ENCODE measurements at places on chromosomes 2 and 18.

GRCh38 chr2:74646834-74647482 lies 1.2 kb downstream of the M1AP start:
- no peak for DNase-seq

DNA sequence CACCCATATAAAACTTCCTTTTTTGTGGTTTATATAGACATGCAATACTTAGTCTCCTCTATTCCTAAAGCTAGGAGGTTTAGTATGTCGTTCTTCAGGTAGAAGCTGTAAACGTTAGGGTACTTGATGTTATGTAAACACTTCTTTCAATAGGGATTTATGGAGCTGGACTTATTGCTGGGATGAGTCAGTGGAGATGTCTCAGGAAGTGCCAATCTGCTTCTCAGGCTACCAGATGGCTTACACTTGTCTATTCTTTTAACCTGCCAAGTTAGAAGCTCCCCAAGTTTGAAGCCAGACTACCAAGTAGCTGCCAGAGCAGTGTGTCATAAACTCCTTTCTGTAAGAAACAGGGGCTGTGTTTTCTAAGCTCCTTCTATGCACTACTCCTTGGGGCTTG lies 756.5 kb upstream of the LRRTM1 start:
- DNase-seq = no peak

- DNase-seq = no peak
Observed at GRCh38 chr2:35168351-35168750, 1187.2 kb upstream of the CRIM1 start.

DNA sequence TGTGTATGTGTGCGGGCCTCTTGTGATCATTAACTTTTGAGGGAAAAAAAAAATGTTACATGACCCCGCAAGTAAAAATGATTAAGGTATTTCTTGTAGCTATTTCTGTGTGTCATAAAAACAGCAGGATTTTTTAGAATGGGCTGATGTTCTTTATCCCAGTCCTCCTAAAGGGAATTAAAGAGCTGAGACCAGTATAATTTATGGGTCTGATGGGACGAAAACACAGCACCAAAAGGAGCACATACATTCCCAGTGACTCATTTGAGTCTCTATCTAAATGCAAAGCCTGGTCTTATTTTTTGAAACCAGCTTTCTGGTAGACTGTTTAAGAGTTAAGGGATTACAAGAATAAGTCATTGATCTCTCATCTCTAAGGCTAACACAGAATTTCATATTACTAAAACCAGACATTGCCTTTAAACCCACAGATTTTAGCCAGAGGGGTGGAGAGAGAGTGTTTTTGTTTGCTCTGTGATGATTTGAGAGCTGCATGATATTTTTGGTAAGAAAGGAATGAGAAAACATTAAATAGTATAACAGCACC lies 342.3 kb upstream of the EPHA4 start:
- DNase-seq = no peak

- DNase-seq = no peak
Observed at GRCh38 chr2:216404010-216404618, 8.2 kb upstream of the SMARCAL1 start.

GRCh38 chr2:26757873-26758789 lies 6.0 kb upstream of the SLC35F6 start:
- DNase-seq = no peak

- no peak for DNase-seq
Observed at GRCh38 chr2:90069290-90069894, 1377.9 kb downstream of the RPIA start.

GRCh38 chr2:60880643-60881046 lies 729 bp upstream of the REL start:
- no peak for DNase-seq

- DNase-seq = no peak
Observed at GRCh38 chr2:190361572-190361971, 18.2 kb downstream of the INPP1 start.

GRCh38 chr2:230864122-230864604 lies 579 bp upstream of the ITM2C start:
- no peak for DNase-seq

GRCh38 chr2:82013641-82014040 lies 1709.1 kb upstream of the LRRTM1 start:
- DNase-seq = no peak

GRCh38 chr2:84435345-84436025 lies 23.6 kb downstream of the SUCLG1 start:
- DNase-seq = no peak

DNA sequence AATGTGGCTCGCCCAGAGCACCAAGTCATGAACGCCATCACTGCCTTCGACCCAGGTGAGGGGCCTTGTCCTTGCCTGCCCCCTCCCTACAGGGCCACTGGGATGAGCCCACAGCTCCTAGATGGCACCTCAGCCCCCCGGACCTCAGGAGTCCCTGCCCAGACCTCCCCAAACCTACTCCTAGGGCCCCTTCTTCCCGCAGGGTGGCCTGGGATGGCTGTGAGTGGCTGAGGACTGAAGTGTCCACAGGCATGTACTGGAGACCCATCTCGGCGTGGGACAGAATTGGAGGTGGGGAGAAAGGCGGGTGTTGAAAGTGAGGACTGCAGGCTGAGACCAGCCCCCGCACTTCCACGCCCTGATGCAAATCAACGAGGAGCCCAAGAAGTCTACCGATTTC lies 2.8 kb upstream of the TUBB6 start:
- no peak for DNase-seq

DNA sequence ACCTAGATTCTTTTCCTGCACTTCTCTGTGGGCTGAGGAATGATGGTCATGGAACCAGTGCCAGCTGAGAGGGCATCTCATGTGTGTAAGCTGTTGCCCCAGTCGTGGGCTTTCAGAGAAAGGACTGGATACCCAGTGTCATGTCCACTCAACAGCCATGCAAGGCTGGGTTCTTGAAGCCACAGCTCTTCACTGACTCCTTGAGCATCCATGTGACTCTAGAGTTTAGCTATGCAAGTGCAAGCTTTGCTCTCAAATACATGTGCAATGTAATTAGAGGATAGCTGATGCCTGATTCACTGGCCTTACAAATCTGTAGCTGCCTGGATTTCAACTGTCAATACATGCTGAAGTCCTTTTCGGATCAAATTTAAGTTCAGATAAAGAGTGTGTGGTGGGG lies 46.8 kb upstream of the EML6 start:
- no peak for DNase-seq

GRCh38 chr2:109348671-109349502 lies 219.9 kb downstream of the SH3RF3 start:
- no peak for DNase-seq

GRCh38 chr2:233373316-233373715 lies 19.0 kb downstream of the DGKD start:
- DNase-seq = no peak

DNA sequence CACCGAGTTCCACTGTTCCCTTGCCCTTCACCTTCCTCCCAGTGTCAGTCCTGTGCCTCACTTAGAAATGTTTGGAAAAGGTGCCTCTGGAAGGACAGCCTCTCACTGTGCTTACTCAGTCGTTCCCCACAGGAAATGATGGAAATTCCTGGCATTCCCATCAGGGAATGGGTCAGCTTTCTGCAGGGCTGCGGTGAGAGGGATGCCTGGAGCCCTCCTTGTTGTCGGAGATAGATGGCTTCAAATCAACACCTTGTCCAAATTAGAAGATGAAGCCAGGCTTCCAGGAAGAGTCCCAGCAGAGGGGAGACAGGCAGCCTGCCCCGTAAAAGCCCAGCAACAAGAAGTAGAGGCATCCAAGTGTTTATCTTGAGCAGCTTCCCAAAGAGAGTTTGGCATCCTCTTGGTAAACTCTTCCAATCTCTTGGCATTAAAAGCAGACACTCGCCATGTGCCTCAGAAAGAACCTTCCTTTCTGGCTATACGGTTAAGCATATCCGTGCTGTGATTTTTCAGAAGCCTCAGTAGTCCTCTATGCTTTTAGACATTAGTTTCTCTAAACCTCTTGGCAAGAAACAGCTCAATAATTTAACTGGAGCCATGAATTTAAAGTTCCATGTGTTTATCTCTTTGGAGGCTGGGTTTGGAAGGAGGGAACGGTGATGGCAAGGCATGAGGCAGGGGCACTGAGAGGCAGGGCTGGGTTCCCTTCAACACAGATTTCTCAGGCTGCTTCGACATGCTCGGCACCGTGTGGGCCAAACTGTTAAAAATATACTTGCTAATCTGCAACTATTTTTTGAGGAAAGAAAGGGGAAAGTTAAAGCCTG lies 25.1 kb downstream of the COLEC12 start:
- DNase-seq = no peak

- DNase-seq = no peak
Observed at GRCh38 chr2:50241282-50241681, 790.6 kb downstream of the NRXN1 start.

GRCh38 chr2:69493268-69493667 lies 56.0 kb upstream of the NFU1 start:
- no peak for DNase-seq

DNA sequence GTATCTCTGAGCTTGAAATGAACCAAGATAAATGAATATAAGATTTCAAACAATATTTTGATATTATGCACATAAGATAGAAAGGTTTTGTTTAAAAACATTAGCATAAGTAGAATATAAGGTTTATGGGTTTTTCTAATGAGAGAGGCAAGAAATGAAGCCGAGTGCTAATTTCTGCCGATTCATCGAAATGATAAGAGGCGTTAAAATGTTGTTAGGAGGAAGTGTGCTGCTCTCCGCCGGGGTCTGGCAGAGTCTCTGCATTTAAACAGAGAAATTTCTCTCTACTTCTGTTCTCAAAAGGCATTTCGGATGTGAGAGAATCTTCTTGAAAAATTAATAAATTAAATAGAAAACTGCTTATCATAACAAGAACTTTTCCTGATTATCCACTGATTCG lies 83.6 kb downstream of the MRPS9 start:
- DNase-seq = no peak

DNA sequence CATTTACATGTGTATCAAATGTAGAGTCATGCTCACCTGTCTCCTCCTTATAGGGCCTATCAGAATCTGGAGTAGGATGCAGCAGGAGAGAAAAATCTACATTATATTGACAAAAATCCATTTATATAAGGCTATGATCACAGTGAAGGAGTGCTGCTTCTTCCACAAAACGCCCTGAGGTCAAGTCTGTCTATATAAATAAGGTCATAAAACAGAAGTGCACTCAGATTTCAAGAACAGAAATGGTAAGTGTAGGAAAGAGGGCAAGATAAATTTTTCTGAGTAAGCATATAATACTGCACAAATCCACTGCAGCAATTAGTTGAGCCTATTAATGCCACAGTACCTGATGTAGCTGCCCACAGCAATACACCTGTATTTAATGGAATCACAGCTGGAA lies 51.8 kb downstream of the COL5A2 start:
- no peak for DNase-seq

- no peak for DNase-seq
Observed at GRCh38 chr2:30872797-30873196, 65.6 kb upstream of the CAPN13 start.

DNA sequence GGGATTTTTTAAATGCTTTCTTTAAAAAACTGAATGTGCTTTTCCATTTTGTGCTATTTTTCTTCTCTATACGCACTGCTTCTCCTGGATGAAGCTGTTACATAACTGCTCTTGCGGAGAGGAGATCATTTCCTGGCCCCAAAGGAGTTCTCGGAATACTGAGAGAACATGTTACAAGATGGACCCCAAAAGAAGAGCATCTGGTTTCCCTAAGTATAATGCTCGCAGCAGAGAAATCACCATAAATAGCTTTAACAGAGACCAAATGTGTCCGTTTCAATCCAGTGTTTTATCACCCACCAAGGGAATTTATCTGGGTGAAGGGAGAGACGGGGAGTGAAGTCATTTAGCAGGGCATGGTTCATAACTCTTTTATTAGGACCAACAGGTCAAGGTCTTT lies 80.1 kb downstream of the RBM43 start:
- DNase-seq = no peak

DNA sequence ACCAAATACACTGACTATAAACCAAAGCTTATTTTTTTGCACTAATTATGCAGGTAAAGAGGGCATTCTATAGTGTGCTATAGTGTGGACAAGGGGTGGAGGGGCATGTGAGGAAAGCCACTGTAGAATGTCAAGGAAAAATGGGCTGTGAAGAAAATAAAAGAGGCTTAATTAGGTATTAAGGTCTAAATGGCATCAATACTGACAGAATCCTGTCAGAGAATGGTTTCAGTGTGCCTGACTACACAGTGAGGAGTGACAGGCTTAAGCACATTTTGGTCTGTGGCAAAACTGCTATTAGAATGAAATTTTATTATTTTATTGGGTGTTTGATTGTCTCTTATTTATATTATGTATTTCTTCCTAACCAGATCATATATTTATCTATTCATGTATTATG lies 787.6 kb upstream of the CELF4 start:
- DNase-seq = no peak

DNA sequence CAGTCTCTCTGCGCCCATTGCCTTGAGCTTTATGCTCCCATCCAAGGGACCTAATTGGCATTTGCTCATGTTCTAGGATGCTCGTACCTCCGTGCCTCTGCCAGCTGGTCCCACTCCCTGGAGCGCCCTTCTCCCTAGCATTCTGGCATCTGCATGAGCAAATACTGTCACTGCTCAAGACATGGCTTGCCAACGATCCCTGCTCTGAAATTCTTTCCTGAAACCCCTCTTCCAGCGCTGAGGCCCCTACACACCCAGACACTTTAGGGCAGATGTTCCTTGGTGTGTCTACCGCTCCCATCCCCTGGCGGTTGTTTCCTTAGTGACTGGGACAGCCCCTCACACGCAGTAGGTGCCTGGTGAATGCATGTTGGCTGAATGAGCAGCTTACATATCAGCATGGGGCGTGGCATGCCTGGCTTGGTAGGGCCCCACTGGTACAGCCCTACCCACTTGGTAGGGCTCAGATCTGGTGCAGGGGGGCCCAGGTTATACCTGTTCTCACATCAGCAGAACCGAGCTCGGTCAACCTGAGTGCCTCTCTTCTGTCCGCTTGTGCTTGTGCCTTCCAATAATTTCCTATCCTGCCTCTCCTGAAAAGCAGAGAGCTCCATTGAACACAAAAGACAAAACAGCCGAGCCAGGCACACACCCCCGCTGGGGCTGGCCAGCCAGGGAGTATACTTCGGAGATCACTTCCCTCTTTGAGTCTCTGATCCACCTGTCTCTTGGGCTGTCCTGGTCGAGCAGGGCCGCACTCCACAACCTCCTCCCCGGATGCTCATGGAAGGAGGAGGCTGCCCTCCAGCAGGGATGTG lies 59.2 kb downstream of the INHBB start:
- DNase-seq = no peak

DNA sequence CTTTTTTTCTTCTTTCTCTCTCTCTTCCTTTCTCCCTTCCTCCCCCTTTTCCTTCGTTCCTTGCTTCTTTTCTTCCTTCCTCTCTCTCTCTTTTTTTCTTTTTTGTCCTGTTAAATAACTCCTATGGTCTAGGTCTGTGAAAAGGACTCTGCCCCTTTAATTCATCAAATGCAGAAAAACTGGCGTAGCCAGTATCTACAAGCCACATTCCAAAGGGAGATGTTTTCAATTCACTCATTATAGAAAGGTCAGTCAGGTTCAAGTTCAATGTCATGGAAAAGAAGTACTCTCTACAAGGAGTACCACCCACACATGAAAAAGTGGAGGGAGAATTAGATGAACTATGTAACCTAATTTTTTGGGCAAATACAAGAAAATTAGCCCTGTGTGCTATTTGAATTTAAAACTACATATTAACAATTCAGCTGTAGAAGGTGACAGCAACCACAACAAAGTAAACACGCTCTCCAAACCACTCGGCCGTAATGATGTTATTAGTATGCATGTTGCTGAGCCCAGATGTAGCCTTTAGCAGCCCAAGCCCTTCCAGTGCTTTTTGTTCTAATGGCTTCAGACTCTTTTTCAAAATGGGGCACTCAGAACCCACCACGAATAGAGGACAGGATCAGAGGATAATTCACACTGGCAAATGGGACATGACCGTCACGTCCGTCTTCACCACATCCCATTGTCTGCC lies 735.4 kb upstream of the FANCL start:
- DNase-seq = no peak

- DNase-seq = no peak
Observed at GRCh38 chr18:40066368-40066767, 1888.7 kb upstream of the PIK3C3 start.
